COR-L47 (cell line): ENCODE measurements at places on chromosomes 11 and 22.
A peak's percentile ranks its signal among the peaks of the same experiment; 100 is the strongest.

DNA sequence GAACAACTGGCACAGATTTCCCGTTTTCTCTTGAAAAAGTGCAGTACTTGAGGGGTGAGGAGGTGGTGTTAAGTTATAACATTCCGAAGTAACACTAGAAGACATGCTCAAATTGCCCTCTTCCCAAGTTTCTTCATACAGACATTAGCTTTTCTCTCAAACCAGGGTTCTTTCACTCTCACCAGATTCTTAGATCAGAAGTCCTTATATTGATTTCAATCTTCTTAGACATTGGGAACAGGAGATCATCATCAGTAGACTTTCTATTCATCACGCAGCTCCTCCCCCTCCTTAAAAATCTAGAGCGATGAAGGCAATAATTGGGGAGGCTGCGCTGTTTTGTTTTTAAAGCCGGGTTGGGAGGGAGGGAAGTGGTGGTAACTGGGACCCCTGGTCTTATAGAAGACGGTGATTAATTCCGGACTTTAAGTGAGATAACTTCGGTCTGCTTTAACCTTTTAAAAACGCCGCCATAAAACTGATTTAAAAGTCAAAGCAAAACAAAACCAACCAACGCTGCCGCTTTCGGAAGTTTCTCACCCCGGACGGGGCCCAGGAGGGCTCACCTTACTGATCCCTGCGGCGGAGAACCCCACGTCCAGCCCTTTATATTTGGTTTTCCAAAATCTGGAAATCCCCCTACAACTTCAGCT lies 665 bp downstream of the USP28 start:
- DNase-seq, result no peak

- peak; percentile 79 for DNase-seq
Measured at GRCh38 chr11:75582895-75583717, 21.1 kb downstream of the SERPINH1 start.

- no peak for DNase-seq
Measured at GRCh38 chr11:122100756-122101080, 15.3 kb downstream of the BLID start.

- DNase-seq, result no peak
Measured at GRCh38 chr11:2674658-2675131, 25.1 kb downstream of the KCNQ1OT1 start.

DNA sequence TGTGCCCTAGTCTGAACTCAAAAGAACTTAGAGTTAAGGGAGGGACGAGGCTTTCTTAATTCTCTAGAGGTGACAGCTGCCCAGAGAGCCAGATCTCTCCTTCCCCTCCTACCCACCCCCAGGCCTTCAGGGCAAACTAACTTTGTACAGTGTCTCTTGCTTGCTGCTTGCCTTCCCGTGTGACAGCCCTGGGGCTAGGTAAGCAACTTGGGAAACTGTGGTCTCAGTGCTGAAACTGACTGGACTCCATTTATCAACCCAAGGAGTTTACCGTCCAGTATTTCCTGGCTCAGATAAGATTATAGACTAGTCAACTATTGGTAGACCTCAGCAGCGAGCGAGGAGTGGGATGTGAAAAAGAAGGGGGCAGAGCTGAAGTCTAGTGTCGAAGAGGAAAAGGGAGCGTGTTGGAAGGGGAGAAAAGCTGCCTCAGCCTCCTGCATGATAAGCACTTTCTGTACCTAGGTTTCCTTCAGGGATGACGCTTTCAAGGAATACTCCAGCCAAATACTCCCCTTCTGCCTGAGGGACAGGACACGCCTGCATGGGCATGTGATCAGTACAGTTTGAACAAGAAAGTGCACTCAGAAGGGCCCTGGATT lies 43.3 kb upstream of the WEE1 start:
- no peak for DNase-seq

DNA sequence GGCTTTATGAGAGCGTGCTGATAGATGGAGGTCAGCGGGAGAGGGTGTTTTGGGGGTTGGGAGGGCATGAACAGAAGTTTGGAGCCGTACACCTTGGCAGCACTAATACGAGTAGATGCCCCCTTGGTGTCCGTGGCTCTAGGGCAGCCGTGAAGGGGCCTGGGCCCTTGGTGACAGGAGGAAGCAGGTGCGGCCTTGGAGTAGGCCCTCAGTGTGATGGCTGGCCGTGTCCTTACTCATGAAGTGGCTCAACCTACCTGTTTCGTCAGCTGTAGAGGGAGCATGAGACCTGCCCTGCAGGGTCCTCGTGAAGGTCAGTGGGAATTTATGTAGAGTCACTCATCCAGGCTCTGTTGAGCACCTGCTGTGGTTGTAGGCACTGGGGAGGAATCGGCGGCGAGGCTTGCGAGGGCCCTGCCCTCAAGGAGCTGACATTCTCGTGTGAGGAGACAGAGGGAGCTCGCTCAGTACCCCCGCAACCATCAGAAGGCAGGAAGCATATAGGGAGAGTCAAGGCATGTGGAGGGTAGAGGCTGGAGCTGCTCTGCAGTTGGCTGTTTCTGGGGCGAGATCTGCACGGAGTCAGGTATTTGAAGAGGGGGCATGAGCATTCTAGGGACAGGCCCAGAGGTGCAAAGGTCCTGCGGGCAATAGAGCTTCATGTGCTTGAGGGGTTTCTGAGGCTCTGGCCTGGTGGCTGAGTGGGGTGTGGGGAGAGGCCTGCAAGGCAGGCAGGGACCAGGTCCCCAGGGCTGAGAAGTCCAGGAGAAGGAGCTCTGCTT lies 39.6 kb downstream of the TBC1D22A start:
- DNase-seq, result no peak

DNA sequence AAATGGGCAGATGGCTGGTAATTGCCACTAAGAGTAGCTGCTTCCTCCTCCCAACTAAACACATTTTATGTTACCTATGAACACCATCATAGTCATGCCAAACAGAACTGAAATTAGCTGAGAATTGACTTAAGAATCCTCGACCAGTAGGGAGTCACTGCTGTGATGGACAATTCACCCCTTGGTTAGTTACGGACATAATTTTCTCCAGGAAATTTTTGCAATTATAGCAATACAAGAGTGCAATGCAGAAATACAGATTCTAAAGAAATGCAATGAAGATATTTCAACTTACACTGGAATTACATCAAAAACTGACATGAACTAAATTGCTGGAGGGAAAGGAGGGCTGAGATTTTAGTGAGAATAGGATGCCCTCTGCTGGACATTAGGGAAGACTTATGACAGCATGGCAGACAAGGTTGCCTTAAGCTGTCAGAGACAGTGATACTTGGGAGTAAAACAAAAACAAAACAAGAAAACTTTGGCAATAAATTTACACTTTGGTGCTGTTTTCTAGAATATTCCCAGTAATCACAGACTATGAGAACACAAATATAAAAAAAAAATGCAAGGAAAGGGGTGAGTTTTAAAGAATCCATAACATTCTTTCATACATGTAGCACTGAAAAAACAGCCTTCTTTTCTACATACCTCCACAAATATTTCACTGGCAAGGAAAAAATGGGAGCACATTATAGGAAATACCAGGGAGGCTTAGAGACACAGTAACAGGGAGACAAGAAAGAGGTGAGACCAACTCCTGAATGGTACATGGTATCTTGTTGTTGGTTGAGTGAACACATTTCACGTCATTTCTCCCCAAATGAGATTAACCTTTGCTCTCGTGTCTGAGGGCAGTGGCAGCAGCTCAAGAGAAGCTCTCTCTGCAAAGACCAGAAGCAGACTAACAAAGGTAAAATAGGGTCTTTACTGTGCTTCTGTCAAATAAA lies 11.2 kb upstream of the PPP2R1B start:
- DNase-seq, result peak; percentile 54

DNA sequence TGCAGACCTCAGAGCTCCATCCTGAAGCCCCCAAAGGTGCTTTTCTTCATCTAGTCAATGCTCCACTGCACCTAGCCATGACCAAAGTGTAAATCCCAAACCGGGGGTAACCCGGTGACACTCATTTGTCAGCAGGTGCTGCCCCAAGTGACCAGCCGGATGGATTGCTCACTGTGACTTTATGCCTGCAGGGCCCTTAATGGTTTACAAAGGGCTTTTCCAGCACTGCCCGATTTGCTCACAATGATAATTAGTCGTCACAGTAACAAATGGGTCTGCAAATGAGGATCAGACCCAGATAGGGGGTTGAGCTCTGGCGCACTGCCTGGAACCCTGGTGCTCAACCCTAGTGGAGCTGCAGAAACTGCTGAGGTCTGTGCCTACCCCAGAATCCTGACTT lies 45.7 kb upstream of the CD5 start:
- DNase-seq, result peak; percentile 70

DNA sequence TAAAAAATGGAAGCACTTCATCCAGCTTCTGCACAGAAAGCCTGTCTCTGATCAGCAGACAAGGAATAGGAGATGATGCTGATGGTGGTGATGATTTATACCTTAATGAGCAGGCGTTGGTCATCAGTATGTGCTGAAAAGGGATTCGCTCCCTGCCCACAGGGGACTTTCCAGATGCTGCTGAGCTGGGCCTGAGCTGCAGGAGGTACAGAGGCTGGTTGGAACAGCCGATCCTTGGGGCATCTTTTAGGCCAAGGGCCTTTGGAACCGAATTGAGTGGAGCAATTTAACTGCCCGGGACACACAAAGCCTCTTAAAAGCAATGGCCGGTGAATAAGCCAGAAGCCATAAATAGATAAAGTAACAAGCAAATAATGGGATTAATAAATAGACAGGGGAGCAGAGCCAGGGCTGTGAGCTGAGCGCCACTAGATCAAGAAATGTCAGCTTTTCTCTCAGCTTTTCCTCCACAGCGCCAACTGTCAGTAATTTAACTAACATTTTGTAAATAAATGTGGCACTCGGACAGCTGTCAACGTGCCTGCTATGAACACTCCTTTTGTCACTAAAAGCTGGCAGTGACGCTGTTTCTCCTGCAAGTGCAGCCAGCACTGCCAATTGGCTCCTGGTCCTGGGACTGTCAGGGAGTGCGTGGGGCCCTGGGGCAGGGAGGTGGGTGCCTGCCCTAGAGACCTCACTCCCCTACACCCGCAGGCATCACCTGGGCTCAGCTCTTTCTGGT lies 562.3 kb downstream of the NTM start:
- DNase-seq, result no peak

DNA sequence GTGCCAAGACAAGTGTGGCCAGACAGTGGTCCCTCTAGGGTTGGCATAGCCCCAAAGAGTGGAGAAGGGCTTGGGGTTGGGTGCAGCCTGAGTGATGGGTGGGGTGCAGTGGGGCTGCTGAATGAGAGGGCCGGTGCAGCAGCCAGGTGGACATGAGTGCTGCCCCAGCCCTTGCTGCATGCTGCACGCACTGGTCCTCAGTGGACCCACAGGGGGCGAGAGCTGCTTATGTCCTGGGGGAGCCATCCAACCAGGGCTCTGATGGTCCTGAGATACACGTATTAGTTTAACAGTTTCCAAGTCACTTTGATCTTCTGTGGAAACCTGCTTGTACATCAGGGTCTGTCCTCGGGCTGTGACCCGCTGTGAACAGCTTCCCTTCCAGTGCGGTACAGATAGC lies 23.9 kb upstream of the ACR start:
- DNase-seq, result no peak

DNA sequence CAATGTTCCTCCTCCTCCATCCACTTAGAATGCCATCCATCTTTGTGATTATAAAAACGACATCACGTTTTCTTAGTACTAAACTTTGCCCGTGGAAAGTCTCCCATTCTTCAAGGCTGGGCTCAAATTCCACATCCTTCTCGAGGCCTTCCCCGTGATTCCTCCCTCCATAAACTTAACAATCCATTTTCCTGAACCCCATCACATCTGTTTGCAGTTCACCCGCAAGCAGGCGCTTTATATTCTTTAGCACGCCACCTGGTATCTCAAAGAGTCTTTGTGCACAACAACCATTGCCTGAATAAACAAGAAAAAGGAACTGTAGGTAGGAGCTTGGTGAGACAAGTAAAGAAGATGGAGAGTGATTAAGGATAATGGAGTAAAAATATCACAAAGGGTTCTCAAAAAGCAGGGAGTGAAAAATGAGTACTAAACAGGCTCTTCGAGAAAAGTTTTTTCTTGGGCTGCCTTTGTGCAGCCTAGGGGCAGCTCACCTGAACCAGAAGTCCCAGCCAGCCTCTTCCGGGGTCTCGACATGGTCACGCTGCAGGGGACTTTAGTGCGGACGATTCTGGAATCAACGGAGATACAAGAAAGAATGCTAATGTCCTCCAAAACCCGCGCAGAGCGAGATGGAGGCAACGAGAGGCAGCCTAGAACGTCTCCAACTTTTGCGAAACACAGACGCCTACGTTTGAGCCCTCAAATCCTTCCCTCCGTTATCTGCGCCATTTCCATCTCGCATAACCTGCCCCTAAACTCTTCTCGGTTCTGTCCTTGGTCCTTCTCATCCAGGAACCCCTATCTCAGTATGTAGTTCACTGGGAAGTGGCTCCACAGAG lies 585 bp downstream of the THYN1 start:
- DNase-seq, result peak; percentile 40

GRCh38 chr11:1283906-1284305 lies 25.5 kb downstream of the TOLLIP start:
- DNase-seq, result no peak
